ENCODE measurements at places on chromosomes 1 and 21.

DNA sequence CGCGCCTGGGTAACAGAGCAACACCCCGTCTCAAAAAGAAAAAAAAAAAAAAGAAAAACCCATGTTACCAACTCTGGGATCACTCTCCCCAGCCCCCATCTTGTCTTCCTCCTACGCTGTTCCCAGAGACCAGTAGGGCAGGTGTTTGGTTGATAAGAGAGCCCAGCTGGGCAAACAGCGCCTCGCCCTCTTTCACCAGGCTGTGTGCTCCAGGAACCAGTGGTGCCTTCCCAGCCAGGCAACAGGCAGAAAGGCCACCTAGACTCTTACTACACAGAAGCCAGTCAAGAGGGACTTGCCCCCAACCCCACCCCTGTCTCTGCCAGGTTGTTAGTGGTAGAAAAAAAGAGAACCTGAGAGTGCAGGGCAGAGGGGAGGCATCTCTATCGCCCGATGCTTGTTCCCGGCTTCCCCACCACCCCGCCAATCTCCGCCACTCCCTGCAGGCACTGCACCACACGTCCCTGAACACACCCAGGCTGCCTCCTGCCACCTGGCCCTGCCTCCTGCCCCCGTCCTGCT is 14.0 kb upstream of the CTRC start:
- DNase-seq, result peak; percentile 73

- DNase-seq, result peak; percentile 93
These were observed at the start of gene LGALS8 for GRCh38 chr1:236523704-236524141. Gene LGALS8, plus strand, starts transcription at chr1:236523982. Its CDS starts 2,089 bp downstream, at chr1:236526071.

DNA sequence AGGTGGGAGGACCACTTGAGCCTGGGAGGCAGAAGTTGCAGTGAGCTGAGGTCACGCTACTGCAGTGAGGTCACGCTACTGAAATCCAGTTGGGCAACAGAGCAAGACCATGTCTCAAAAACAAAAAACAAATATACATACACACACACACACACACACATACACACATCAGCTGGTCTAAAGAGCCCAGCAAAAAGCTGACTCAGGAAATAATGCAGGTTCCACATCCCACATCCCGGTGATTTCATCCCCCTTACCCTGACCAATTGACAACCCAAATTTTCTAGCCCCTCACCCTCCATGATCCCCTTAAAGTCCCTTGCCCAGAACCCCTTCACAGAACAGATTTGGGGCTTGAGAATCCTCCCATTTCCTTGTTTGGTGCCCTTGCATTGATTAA is 11.9 kb upstream of the CFHR4 start:
- no peak for DNase-seq

GRCh38 chr1:180786624-180787023 is 126.1 kb upstream of the KIAA1614 start:
- DNase-seq, result no peak

DNA sequence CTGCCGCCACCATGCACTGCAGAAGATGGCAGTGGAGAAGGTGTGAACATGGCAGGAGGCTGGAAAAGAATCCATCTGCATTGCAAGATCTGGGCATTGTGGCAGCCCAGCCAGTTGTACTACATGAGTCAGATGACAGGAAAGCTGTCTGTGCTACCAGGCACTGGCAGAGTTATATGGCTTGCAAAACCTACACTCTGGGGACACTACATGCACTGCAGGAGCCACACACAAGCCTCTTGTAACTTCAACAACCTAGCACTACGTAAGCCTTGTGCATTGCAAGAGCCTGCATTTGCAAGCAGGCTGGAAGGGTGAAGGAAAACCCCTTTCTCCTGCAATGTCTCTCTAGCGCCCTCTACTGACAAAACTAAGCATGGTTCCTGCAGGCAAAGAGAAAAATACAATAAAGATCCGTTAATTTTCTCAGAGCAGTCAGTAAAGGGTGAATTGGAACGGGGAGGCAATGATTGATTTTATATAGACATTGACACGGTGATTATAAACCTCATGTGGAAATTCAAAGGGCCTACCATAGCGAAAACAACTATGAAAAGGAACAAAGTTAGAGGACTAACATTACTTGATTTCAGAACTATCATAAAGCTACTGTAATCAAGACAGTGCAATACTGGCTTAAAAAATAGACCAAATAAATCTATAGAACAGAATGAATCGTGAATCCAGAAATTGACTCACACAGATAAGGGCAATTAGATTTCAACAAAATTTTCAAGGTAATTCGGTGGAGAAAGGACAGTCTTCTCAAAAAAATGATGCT is 26.2 kb upstream of the DYNLT5 start:
- peak; percentile 71 for DNase-seq

DNA sequence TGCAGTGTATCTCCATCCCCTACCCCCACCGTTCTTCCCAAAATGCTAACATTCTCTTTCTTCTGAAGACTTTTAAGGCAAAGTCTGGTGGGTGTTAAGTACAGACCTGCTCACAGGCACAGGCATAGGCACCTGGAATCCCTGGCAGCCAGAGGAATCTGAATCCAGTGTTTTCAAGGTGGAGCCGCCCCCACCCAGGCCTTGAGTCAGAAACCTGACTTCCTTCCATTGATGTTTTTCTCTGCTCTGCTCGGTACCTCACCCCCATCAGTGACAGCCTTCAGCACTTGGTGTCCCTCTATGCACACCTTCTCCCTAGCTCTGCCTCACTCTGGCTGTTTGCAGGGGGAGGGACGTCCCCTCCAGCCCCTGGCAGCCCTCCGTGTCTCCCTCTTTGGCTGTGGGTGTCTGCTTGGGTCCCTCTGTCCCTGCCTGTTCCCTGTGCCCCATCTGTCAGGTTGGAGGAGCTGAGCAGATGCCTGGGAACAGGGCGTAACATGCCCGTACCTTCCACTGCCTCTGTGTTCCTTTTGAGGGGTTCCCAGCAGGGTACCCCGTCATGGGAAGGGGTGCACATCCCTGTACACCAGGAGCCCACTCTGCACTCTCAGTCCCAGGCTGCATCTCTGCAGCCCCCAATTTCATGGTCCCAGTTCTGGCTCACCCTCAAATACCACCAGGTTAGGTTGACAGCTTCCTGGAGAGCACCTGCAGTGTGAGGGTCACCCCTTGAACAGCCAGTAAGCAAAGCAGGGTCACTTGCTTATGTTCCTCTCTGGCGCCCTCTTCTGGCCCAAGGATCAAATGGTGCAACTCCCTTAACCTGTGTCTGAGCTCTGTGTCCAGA is 6.7 kb downstream of the NCDN start:
- peak; percentile 90 for DNase-seq

GRCh38 chr1:151908228-151908691 is 1.1 kb downstream of the THEM4 start:
- DNase-seq, result peak; percentile 67

- DNase-seq, result no peak
These were observed 60.8 kb downstream of the PGM1 start for GRCh38 chr1:63653976-63654375.

DNA sequence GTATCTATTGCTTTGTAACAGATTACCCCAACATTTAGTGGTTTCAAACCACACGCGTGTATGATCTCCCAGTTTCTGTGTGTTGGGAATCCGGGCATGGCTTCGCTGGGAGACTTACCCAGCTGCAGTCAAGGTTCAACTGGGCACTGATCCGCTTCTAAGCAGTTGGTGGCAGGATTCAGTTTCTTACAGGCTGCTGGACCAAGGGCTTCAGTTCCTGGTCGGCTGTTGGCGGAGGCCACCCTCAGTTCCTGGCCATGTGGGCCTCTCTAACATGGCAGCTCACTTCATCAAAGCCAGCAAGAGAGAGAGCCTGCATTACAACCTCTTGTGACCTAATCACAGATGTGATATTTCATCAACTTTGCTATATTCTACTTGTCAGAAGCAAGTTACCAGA is 53.8 kb upstream of the NEK2 start:
- no peak for DNase-seq

DNA sequence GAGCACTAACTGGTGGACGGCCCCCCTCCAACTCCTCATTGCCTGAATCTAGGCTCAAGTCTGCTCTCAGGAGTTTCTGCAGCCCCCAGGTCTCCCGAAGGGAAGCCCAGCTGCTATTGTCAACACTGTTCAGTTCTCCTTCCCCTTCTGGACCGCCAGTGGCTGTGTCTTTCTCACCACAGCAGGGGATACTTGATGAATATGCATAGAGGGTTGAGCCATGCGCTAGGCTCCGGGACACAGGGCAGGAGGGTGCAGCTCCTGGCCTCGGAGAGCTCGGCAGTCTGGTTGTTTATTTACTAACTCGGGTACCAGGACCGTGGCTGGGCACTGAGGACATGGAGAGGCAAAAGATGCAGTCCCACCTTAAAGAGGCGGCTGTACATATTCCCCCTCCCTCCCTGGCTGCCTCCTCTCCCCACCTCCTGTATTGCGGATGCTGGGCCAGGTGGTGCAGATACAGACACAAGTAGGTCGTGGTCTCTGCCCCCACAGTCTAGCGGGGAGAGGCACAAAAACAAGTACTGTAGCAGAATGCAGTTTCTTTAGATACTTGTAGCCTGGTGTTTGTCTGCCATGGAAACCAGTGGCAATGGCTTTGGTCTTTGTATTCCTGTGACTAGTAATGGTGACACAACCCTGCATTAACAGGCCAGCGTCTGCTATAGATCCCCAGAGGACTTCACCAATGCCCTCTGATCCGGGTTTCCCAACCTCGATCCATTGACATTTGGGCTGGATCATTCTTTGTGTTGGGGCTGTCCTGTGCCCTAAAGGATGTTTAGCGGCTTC is 26.2 kb downstream of the ARHGEF10L start:
- DNase-seq, result no peak

- no peak for DNase-seq
These were observed 32.7 kb downstream of the WLS start for GRCh38 chr1:68199603-68200002.

- DNase-seq, result no peak
These were observed 124.7 kb downstream of the EIF4G3 start for GRCh38 chr1:21052034-21052433.

- peak; percentile 73 for DNase-seq
These were observed 1.1 kb downstream of the ZSWIM5 start for GRCh38 chr1:45205011-45205909.

GRCh38 chr21:37062593-37062935 is 10.3 kb downstream of the PIGP start:
- no peak for DNase-seq

DNA sequence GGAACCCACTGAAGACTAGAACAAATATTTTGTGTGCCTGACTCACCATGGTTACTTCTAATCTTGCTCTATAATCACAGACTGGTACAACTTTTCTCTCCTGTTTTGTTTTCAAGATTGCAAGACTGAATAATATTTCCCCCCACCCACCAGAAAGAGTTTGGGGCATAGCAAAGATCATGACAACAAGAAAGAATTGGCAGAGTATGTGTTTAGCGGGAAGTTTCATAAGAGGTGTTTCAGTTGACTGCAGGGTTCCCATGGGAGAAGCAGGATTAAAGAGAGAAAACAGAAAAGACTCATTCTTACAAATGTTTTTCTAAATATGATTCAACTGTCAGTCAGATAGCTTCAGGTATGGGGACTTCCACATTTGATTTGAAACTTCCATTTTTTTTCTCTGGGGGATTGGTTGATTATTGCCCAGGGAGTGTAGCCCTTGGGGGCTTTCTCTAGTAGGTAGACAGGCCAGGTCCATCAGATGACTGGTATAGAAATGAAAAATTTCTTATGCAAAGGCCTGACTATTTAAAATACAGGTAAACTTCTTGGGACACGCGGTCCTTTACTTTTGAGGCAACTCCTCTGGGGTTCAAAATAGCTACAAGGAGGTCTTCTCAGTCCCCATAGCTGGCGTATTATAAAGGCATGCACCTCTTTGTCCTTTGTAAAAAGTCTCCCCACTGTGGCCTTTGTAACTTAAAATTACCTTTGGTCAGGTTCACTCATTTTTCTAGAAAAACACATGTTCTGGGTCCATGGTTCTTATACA is 13.9 kb downstream of the OR14I1 start:
- DNase-seq, result no peak

GRCh38 chr1:44505210-44505993 is 100.3 kb downstream of the RNF220 start:
- DNase-seq, result peak; percentile 39

DNA sequence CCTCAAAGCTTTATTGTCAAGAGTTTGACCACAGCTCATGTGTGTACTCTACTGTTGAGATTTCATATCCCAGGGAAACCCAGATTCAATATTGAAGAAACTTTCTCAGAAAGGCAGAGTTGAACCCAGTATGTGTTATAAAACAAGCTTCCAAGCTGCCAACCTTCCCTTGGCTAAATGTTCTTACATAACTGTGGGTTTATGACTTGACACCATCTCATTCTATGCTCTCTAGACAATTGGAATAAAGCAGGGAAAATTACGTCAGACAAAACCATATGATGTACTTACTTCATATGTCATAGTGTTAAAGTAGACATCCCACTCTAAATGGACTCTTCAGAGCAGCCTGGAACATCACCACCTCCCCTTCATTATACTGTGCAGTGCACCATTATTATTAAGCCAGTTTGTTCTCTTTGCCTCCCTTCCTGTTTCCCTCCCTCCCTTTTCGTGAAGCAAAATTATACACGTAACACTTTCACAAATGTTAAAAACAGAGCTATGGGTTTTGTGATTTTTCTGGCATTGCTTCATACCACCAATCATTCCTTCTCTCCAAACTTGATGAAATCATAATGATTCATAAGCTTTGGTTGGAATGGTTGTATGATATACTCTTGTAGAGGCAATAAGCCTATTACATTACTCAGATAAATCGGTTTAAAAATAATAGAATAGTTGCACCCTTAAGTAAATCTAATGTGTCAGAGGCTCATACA is 507.2 kb downstream of the LTN1 start:
- no peak for DNase-seq

- DNase-seq, result no peak
These were observed 66.1 kb upstream of the ACTL8 start for GRCh38 chr1:17689011-17689410.

- no peak for DNase-seq
These were observed 35.3 kb downstream of the HLX start for GRCh38 chr1:220914283-220915116.

GRCh38 chr1:156392452-156392853 is 23.4 kb downstream of the RHBG start:
- DNase-seq, result no peak

DNA sequence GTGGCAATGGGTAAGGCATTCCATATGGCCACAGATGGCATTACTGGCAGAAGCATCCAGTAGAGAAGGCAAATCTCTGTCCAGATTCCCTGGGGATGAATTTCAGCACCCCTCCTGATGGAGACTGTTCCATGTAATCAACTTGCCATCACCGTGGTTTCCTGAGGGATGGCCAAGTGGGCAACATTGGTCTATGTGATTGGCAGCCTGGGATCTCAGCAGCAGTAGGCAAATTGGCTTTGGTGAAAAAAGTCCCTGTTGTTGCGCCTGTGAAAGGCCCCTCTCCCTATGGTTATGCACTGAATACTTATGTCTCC is 19.3 kb downstream of the DMRTB1 start:
- DNase-seq, result no peak

Measured in testis (tissue), 5 donors.